ENCODE measurements at places on chromosomes 7 and 10.

GRCh38 chr7:155285833-155286232 is 11.8 kb upstream of the INSIG1 start:
- peaks cover 18% of the 10 kb centered on the region for H3K4me1 ChIP-seq
- H3K4me3 ChIP-seq: no peak overlapping the region
- no peaks in the 10 kb centered on the region for H3K36me3 ChIP-seq

- no peaks in the 10 kb centered on the region for H3K4me1 ChIP-seq
- H3K27ac ChIP-seq: no peak overlapping the region
- no peaks in the 10 kb centered on the region for H3K36me3 ChIP-seq
- no peak overlapping the region for H3K4me3 ChIP-seq
Measured at GRCh38 chr10:93991596-93992284, 2.0 kb upstream of the PLCE1 start.

DNA sequence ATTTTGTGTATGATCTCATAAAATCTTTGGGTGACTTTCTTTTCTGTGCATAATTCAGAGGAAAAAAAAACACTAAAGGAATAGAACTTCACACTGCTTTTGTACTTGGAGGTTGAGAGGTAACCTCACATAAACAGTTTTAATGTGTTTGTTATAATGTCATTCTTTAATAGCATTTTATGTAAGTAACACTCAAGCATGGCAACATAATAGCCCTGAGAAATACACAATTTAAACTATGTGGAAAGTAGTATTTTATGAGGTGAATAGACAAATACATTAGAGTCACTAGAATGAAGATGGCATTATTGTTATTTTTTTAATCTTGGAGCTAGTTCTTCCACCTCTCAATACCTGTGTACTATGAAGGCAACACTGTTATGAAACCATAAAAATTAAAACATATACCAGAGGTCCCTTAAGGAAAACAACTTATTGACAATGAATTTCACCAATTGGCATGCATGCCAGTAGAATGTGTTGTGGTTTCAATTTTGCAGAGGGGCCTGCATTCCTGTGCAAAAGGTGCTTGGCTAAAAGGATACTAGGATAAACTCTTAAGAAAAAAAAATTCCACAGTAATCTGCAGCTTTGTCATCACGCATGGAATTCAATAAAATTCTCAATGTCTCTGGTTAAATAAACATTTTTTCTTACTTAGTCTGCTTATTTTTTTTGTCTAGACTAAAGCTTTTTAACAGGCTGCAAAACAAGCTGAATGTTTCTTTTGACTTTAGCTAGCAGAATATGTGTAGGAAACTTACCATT is 102.5 kb downstream of the CD36 start:
- H3K27me3 ChIP-seq: no peaks in the 10 kb centered on the region
- no peak overlapping the region for H3K27ac ChIP-seq
- no peaks in the 10 kb centered on the region for H3K4me1 ChIP-seq
- H3K36me3 ChIP-seq: no peaks in the 10 kb centered on the region

DNA sequence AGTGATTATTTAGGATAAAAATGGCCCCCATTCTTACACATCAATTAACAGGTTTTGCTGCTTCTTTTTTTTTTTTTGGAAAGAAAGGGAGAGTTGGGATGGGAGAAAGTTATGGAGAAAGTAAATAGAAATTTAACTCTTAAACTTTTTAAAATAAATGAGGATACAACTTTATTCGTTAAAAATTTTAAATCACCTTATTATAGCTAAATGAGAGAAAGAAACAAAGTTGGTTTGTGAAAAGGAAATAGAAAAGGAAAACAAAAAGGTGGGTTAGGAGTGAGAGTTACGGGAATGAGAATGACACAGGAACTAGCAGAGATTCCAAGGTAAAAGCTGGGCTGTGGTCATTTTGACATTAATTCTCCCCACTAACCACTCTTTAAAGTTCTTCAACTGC is 34.9 kb downstream of the LMOD2 start:
- no peak overlapping the region for H3K27ac ChIP-seq
- no peaks in the 10 kb centered on the region for H3K27me3 ChIP-seq
- no peak overlapping the region for H3K4me3 ChIP-seq
- no peaks in the 10 kb centered on the region for H3K4me1 ChIP-seq
- peaks cover 5% of the 10 kb centered on the region for H3K36me3 ChIP-seq

DNA sequence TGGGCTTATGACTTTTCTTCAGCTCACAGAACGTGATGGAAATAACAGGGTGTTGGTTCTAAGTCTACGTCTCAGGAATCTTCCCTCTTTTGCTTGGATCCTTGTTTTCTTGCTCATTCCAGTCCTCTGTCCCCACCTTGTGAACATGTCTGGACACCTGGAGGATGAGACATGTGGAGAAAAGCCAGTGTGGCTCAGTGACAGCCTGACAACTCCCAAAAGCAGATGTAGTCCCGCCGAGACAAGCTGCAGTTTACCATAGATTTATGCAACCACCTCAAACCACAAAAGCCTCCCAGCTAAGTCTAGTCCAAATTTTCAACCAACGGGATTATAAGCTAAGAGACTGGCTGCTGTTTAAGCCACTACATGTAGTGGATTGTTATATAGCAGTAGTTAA is 476.1 kb downstream of the SH2D4B start:
- H3K27ac ChIP-seq: no peak overlapping the region
- no peak overlapping the region for H3K4me3 ChIP-seq
- H3K36me3 ChIP-seq: no peaks in the 10 kb centered on the region
- no peaks in the 10 kb centered on the region for H3K27me3 ChIP-seq
- no peaks in the 10 kb centered on the region for H3K4me1 ChIP-seq

DNA sequence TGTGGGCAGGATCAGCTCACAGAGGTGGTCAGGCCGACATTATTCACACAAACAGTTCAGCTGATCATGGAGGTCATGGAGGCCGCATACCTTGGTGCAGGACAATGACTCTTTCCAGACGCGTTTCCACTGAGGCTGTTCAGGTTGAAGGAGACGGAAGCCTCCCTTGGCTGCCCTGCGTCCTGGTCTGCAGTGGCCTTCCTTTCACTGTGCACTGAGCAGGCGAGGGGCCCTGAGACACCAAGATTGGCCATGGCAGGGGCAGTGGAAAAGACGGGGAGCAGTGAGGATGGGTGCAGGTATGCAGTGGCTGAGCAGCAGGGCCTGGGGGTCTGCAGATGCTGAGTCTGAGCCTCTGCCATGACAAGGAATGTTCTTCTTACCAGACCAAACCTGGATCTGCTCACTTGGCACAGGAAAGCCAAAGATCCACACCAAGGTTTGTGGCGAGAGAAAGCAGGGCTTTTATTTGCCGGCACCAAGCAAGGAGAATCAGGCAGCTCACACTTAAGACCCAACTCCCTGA is 263.3 kb downstream of the GLRX3 start:
- H3K36me3 ChIP-seq: no peaks in the 10 kb centered on the region
- H3K4me1 ChIP-seq: no peaks in the 10 kb centered on the region
- H3K4me3 ChIP-seq: no peak overlapping the region
- no peak overlapping the region for H3K27ac ChIP-seq
- no peaks in the 10 kb centered on the region for H3K27me3 ChIP-seq

GRCh38 chr10:68327889-68328786 is 3.7 kb upstream of the HNRNPH3 start:
- no peak overlapping the region for H3K27ac ChIP-seq
- no peak for DNase-seq
- no peak overlapping the region for H3K4me3 ChIP-seq

Data from naive thymus-derived CD4-positive, alpha-beta T cell (primary cell).